CD14-positive monocyte (primary cell): ENCODE measurements at places on chromosomes 1 and 21.
A peak's percentile ranks its signal among the peaks of the same experiment; 100 is the strongest.

- H3K27ac ChIP-seq = no peak overlapping the region
- peaks cover 9% of the 10 kb centered on the region for H3K27me3 ChIP-seq
- no peak overlapping the region for H3K4me3 ChIP-seq
- no peaks in the 10 kb centered on the region for H3K36me3 ChIP-seq
- peak; percentile 43 for DNase-seq
Measured at GRCh38 chr1:22420455-22421053, 31.1 kb upstream of the ZBTB40 start.

- peak; percentile 97 for DNase-seq
- peaks cover 38% of the 10 kb centered on the region for H3K4me1 ChIP-seq
- peaks cover 3% of the 10 kb centered on the region for H3K27me3 ChIP-seq
- peak overlapping the region; percentile 25 for H3K27ac ChIP-seq
- H3K4me3 ChIP-seq = no peak overlapping the region
- peaks cover 83% of the 10 kb centered on the region for H3K36me3 ChIP-seq
Measured at GRCh38 chr21:34865400-34866241, 183.5 kb downstream of the RUNX1 start.

DNA sequence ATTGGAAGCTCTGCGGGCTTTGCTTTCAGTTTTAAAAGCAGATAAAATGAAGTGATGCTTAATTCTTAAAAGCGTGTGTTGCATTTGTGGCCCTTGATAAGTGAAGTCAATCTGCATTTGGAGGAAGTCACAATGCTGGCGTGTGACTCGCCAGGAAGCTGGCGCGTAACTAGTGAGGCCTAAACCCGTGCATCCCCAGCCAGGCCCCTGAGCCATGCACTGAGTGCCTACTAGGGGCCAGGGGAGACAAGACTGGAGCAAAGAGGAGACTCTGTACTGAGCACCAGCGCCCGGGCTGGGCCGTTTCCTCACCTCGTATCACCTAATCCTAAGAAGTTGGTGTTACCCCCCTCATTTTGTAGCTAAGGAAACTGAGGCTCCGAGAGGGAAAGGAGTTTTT, 4.6 kb upstream of the DDOST start:
- no peak overlapping the region for H3K4me3 ChIP-seq
- H3K4me1 ChIP-seq = peaks cover 9% of the 10 kb centered on the region
- no peak for DNase-seq
- no peak overlapping the region for H3K27ac ChIP-seq
- H3K27me3 ChIP-seq = no peaks in the 10 kb centered on the region

GRCh38 chr1:111656086-111657017, 36.8 kb downstream of the RAP1A start:
- H3K36me3 ChIP-seq = no peaks in the 10 kb centered on the region
- H3K27me3 ChIP-seq = no peaks in the 10 kb centered on the region
- H3K27ac ChIP-seq = no peak overlapping the region
- peak; percentile 38 for DNase-seq

DNA sequence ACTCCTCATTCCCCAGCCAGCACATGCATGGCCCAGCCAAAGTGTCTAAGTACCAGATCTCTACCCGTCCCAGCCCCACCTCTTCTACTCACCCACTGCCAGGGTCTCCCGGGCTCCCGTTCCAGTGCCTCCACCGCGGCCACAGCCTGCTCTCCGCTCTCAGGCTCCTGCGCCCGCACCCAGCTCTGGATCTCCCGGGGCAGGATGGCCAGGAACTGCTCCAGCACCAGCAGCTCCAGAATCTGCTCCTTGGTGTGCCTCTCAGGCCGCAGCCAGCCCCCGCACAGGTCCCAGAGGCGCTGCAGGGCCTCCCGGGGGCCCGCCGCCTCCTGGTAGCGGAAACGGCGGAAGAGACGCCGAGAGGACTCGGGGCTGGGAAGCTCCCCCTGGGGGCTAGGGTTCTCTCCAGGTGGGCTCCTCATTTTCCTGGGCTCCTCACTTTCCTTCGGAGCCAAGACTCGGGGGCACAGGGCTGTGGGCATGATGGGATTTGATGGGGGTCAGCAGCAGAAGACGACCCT, 2.5 kb downstream of the ZNF496 start:
- H3K36me3 ChIP-seq = peaks cover 19% of the 10 kb centered on the region
- H3K4me1 ChIP-seq = peaks cover 16% of the 10 kb centered on the region

GRCh38 chr1:97412166-97412565, 508.7 kb downstream of the DPYD start:
- H3K4me1 ChIP-seq = no peaks in the 10 kb centered on the region
- H3K4me3 ChIP-seq = no peak overlapping the region
- H3K36me3 ChIP-seq = peaks cover 18% of the 10 kb centered on the region
- no peak overlapping the region for H3K27ac ChIP-seq

DNA sequence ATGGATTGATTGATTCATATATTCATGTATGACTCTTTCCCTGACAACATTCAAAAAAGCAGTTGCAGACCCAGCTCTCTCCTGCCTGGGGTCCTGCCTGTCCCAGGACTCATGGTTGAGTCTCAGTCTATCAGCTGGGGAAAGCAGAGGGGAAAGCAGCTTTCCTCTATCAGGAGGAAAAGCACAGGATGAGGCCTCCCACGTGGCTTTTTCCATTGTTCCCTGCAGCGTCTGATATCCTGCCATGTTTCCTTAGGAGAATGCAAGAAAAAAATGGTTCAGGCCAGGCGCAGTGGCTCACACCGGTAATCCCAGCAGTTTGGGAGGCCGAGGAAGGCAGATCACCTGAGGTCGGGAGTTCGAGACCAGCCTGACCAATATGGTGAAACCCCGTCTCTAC, 133.0 kb upstream of the VAMP3 start:
- no peak for DNase-seq
- H3K36me3 ChIP-seq = no peaks in the 10 kb centered on the region
- H3K4me3 ChIP-seq = no peak overlapping the region
- no peaks in the 10 kb centered on the region for H3K4me1 ChIP-seq

DNA sequence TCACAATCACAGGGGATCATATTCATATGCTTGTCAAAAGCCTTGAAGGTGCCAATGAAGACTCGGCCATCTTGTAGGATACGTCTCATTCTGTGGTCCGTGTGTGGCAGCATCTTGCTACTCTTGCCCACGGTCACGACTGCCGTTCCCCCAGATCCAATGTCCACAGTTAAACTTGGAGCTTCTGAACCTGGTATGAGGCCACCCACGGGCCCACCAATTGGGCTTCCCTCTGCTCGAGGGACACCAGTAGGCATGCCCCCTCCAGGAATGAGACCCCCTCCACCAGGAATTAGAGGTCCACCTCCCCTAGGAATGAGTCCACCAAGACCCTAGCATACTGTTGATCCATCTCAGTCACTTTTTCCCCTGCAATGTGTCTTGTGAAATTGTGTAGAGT, 39.6 kb downstream of the MORN1 start:
- H3K27ac ChIP-seq = no peak overlapping the region
- H3K4me1 ChIP-seq = no peaks in the 10 kb centered on the region
- no peaks in the 10 kb centered on the region for H3K36me3 ChIP-seq
- DNase-seq = no peak
- no peaks in the 10 kb centered on the region for H3K27me3 ChIP-seq
- H3K4me3 ChIP-seq = no peak overlapping the region

- DNase-seq = no peak
- H3K27ac ChIP-seq = no peak overlapping the region
- no peaks in the 10 kb centered on the region for H3K36me3 ChIP-seq
- no peaks in the 10 kb centered on the region for H3K4me1 ChIP-seq
- H3K27me3 ChIP-seq = no peaks in the 10 kb centered on the region
Measured at GRCh38 chr1:37652976-37653375, 18.3 kb upstream of the RSPO1 start.

- peak overlapping the region; percentile 63 for H3K4me3 ChIP-seq
- H3K27me3 ChIP-seq = peaks cover 25% of the 10 kb centered on the region
- no peak for DNase-seq
- peaks cover 23% of the 10 kb centered on the region for H3K4me1 ChIP-seq
Measured at GRCh38 chr1:44029260-44029910, 1.9 kb downstream of the SLC6A9 start.
